ENCODE measurements at places on chromosomes 1 and 21. TPM values are rescaled to one million over a fixed set of nuclear protein-coding genes. Genes with fewer than 3 reads are reported as not detected.

Gene SLC45A3
- 7.1 TPM for total RNA-seq

Gene SSX2IP
- 4.2 TPM for total RNA-seq

Gene NIBAN1
- total RNA-seq, result 24.0 TPM

Gene DNAI4
- 2.8 TPM for total RNA-seq

Gene CD101
- 1.8 TPM for total RNA-seq

DNA sequence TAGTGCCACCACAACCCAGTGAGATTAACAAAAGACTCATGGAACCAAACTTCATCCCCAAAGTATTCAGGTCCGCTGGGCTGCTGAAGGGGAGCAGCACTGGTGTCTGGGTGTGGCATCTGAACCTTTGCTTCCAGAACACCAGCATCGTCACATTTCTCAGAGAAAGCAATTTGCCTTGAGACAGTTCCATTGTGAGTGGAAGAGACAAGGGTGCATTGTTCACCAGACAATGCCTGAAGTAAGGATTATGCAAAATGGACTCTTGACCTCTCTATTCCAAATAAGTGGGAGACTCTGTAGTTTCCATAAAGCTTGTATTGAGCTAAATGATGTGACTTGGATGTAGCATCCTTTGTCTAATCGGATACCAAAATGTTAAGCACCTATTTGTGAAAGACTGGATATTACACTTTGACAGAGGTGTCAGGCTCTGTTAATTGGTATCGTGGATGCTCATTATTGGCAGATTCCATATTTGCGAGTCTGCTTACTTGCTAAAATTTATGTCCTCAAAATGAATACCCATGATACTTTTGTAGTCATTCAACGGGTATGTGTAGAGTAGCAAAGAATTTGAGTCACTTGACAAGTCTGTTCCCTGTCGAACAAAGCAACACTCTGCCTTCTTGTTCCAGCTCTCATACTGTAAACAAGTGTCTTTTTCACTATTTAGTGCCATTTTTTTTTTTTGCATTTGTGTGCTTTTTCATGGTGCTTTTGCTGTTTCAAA is 75.6 kb downstream of the MRPS6 start:
- no peak overlapping the region for H3K27ac ChIP-seq
- DNase-seq, result no peak
- H3K4me1 ChIP-seq, result no peaks in the 10 kb centered on the region
- H3K27me3 ChIP-seq, result no peaks in the 10 kb centered on the region
- H3K4me3 ChIP-seq, result no peak overlapping the region
- H3K36me3 ChIP-seq, result no peaks in the 10 kb centered on the region

DNA sequence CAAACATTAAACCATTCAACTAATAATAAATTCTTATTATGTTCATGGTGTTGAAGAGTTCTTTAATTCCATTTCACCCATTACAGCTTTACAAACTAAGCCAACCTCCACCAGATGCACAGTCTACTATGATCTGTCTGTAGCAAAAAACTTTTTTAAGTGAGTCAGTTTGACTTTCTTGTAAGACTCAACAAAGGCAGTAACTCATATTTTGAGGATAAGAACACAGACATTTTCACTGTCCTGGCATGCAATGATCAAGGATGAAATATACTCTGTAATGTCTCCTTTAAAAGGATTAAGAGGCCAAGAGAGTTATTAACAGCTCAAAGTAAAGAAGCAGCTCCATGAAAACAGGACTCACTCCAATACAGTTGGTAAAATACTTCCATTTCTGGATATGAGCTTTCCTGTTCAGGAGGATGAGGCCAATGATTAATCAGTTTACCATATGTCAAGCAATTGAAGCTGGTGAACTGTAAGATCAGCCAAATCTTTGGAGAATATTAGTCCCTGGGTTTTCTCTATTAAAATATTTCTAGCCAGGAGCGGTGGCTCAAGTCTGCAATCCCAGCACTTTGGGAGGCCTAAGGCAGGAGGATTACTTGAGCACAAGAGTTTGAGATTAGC is 20.6 kb downstream of the XKR8 start:
- no peaks in the 10 kb centered on the region for H3K27me3 ChIP-seq
- DNase-seq, result no peak
- no peak overlapping the region for H3K27ac ChIP-seq
- peaks cover 5% of the 10 kb centered on the region for H3K36me3 ChIP-seq
- H3K4me1 ChIP-seq, result no peaks in the 10 kb centered on the region
- no peak overlapping the region for H3K4me3 ChIP-seq

- H3K4me3 ChIP-seq, result no peak overlapping the region
- H3K27me3 ChIP-seq, result no peaks in the 10 kb centered on the region
Observed at GRCh38 chr1:220770245-220770913, 16.3 kb upstream of the MTARC1 start.

DNA sequence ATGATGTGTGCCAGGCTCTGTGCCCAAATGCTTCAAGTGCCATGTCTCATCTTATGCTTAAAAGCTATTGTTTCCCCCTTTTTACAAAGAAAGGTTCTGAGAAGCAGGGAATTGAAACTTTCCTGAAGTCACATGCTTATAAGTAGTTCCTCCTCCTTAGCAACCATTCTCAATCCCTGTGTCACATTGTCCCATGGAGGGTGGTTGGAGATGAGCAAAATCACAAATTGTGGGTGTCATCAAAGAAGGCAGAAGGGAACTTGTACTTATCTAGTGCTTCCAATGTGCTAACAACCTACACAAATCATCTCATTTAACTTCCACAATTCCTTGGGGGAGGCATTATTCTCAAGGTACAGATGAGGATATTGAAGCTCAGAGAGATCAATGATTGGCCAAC is 10.1 kb upstream of the ERICH3 start:
- no peak overlapping the region for H3K27ac ChIP-seq
- H3K27me3 ChIP-seq, result no peaks in the 10 kb centered on the region
- no peak for DNase-seq
- H3K4me1 ChIP-seq, result no peaks in the 10 kb centered on the region
- no peak overlapping the region for H3K4me3 ChIP-seq
- no peaks in the 10 kb centered on the region for H3K36me3 ChIP-seq

- no peak overlapping the region for H3K27ac ChIP-seq
- no peaks in the 10 kb centered on the region for H3K36me3 ChIP-seq
- peaks cover 16% of the 10 kb centered on the region for H3K27me3 ChIP-seq
- DNase-seq, result no peak
- no peaks in the 10 kb centered on the region for H3K4me1 ChIP-seq
- no peak overlapping the region for H3K4me3 ChIP-seq
Observed at GRCh38 chr1:36743286-36744005, 260.7 kb upstream of the CSF3R start.

DNA sequence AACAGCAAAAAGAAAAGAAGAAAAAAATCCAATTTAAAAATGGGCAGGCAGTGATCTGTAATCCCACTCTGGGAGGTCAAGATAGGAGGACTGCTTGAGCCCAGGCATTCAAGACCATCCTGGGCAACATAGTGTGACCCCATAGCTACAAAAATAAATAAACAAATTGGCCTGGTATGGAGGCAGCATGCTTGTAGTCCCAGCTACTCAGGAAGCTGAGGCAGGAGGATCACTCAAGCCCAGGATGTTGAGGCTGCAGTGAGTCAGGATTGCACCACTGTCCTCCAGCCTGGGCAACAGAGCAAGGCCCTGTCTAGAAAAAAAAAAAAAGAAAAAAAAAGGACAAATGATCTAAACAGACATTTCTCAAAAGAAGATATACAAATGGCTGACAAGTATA is 99.6 kb downstream of the EIF4G3 start:
- H3K4me1 ChIP-seq, result peaks cover 20% of the 10 kb centered on the region
- H3K27ac ChIP-seq, result no peak overlapping the region
- H3K36me3 ChIP-seq, result no peaks in the 10 kb centered on the region
- no peak overlapping the region for H3K4me3 ChIP-seq
- peak; percentile 43 for DNase-seq

- no peaks in the 10 kb centered on the region for H3K4me1 ChIP-seq
- no peaks in the 10 kb centered on the region for H3K27me3 ChIP-seq
- H3K36me3 ChIP-seq, result no peaks in the 10 kb centered on the region
- no peak overlapping the region for H3K4me3 ChIP-seq
Observed at GRCh38 chr21:37945036-37945435, 28.8 kb upstream of the KCNJ6 start.

GRCh38 chr1:218938259-218938658 is 235.4 kb upstream of the LYPLAL1 start:
- no peak for DNase-seq
- H3K27me3 ChIP-seq, result no peaks in the 10 kb centered on the region
- no peak overlapping the region for H3K27ac ChIP-seq
- no peak overlapping the region for H3K4me3 ChIP-seq
- no peaks in the 10 kb centered on the region for H3K36me3 ChIP-seq

- H3K27me3 ChIP-seq, result no peaks in the 10 kb centered on the region
- no peak for DNase-seq
- no peak overlapping the region for H3K4me3 ChIP-seq
- H3K36me3 ChIP-seq, result no peaks in the 10 kb centered on the region
- H3K27ac ChIP-seq, result no peak overlapping the region
- H3K4me1 ChIP-seq, result no peaks in the 10 kb centered on the region
Observed at GRCh38 chr1:182972829-182973228, 19.9 kb upstream of the SHCBP1L start.

DNA sequence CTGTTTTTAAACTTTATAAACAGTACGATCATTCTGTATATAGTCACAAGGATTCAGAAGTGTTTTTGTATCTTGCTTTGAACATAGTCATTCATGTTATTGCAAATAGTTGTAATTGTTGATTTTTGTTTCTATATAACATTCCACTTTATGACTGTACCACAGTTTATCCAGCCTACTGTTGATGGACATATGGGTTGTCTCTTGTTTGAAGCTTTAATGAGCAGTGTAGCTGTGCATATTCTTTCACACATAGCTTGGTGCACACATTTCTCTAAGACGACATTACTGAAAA is 6.1 kb downstream of the CD101 start:
- H3K4me1 ChIP-seq, result no peaks in the 10 kb centered on the region
- H3K27me3 ChIP-seq, result no peaks in the 10 kb centered on the region
- no peak overlapping the region for H3K27ac ChIP-seq

DNA sequence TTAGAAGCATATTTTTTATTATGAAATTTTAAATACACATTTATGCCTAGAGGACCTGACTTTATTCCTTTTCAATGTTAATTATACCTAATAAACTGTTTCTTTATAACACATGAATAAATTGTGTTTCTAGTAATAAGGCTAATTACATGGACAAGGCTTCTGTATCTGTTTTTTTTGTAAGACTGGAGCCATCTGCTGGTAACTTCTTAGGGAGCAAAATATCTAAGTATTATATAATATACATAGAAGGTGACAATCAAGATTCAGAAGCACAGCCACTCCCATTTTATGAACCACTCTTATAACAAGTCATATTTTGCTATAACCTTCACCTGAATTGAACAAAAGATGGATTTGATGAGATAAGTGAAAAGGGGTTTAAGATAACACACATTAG is 84.2 kb downstream of the LBR start:
- no peaks in the 10 kb centered on the region for H3K4me1 ChIP-seq
- H3K36me3 ChIP-seq, result no peaks in the 10 kb centered on the region
- H3K27ac ChIP-seq, result no peak overlapping the region
- no peaks in the 10 kb centered on the region for H3K27me3 ChIP-seq
